GM23338 (cell line): ENCODE measurements at places on chromosomes 13 and 19. TPM values are rescaled to one million over a fixed set of nuclear protein-coding genes. Genes with fewer than 3 reads are reported as not detected.

DNA sequence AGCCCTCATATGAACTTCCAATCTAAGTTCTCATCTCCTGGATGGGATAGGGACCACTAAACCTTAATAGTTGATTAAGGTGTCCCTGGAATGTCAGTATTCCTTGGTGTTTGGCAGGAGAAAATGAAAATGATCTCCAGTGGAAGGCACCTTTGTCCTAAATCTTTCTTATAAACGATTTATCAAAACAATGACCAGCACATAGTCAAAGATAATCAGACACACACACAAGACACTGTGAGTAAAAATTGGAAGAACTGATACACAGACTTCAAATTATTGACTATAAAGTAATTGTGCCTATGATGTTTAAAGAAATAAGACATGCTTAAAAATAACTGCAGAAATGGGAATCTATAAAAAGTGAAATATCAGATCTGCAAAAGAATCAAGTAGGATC lies 13.7 kb downstream of the CEBPA start:
- H3K27ac ChIP-seq: no peak overlapping the region
- no peaks in the 10 kb centered on the region for H3K27me3 ChIP-seq
- H3K4me3 ChIP-seq: no peak overlapping the region
- DNase-seq: no peak
- H3K4me1 ChIP-seq: peaks cover 9% of the 10 kb centered on the region; the same call in 1 of the 2 replicates

Gene ALOX5AP
- total RNA-seq: not detected in 2 replicates

Gene CALR3
- 0.66 TPM in 1 of 2 replicates, not detected in the other for total RNA-seq

GRCh38 chr13:96338030-96338429 lies 248.1 kb downstream of the HS6ST3 start:
- no peaks in the 10 kb centered on the region for H3K36me3 ChIP-seq
- H3K27ac ChIP-seq: no peak overlapping the region

DNA sequence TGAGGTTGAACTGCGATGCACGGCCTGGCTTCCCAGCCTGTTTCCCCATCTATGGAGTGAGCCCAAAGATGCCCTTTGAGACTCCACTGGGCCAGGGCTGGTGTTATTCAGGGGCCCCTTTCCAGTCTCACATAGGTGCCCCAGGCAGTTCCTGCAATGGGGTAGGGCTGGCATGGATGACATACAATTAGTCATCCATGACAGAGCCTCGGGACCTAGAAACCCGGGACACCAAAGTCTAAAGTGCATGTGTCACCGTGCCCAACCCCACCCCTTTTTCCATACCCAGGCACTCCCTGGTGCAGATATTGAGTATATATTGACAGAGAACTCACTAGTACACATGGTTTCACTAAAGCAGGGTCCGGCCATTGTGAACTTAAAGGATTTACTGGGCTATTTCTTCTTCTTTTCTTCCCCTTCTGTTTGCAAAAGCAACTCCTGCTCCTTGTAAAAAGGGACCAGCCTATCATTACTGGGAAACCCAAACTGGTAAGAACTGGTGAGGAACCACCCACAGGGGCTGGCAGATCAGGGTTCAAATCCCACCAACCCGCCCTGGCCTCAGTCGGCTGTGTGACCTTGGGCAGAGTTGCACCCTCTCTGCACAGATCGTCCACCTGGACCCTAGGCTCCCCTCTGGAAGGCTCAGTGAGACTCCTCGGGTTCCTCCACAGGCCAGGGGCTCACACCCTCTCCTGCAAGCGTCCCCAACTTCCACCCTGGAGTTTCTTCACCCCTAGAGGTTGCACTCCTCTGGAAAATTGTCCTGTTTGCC lies 2.7 kb downstream of the B3GNT3 start:
- H3K36me3 ChIP-seq: no peaks in the 10 kb centered on the region
- DNase-seq: no peak
- H3K4me3 ChIP-seq: no peak overlapping the region
- peaks cover 17% of the 10 kb centered on the region for H3K27me3 ChIP-seq

DNA sequence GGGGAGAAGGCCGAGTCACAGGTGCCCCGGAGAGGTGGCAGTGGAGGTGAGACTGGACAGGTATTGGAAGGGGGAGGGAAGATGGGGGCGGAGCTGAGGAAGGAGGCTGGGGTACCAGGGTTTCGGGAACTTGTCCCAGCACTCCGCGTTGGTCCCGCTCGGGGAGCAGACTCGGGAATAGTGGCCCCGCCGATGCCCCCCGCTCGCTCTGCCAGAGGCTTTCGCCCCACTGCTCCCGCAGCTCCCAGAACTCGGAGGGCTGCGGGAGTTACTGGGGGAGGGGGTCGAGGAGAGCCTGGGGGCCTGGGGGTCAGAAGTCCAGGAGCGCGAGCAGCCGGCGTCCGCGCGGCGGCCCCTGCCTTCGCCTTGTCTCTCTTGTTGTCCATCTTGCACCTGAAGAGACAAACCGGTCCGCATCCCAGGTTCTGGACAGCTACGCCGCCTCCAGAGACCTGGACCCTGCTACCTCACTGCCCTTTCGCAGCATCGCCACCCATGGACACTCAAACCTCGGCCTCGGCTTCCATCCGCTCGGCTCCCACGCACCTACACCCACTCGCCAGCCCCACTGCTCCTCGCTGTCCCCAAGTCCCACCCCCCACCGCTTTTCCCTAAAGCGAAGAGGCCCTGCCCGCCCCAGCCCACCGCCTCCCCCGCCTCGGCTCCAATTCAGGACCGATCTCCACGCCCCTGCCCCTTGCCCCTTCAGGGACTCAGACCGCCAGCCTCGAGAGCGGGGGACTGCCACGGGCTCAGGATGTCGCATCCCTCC lies 700 bp downstream of the PRR36 start:
- H3K36me3 ChIP-seq: no peaks in the 10 kb centered on the region
- DNase-seq: peak; percentile 48
- H3K4me1 ChIP-seq: peaks cover 13% of the 10 kb centered on the region; the same call in 1 of the 2 replicates
- peak overlapping the region; percentile 81 for H3K4me3 ChIP-seq

Gene WDR88
- not detected in 2 replicates for total RNA-seq

GRCh38 chr13:45439781-45440462 lies 21.7 kb upstream of the SLC25A30 start:
- no peak for DNase-seq
- H3K4me1 ChIP-seq: peaks cover 6% of the 10 kb centered on the region; the same call in 1 of the 2 replicates
- H3K27ac ChIP-seq: no peak overlapping the region
- no peaks in the 10 kb centered on the region for H3K27me3 ChIP-seq

Gene CLC
- total RNA-seq: not detected in 2 replicates

DNA sequence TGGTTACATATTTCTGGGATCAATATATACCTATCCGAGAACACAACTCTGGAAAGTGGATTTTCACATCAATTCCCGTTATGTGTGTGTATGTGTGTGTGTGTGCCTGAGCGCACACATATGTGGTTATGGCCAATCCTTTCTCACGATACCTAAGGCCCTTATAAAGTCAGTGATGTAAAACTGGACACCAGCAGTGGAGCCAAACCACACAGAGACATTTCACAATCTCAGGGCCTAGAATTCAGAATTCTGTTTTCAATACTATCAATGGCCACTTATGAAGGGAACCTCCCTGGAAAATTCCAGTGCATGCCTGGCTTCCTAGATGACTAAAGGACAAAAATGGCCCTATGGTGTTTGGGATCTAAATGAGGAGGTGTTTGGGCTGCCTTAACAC lies 187.3 kb upstream of the UBL3 start:
- H3K4me3 ChIP-seq: no peak overlapping the region
- no peaks in the 10 kb centered on the region for H3K36me3 ChIP-seq
- no peak for DNase-seq

DNA sequence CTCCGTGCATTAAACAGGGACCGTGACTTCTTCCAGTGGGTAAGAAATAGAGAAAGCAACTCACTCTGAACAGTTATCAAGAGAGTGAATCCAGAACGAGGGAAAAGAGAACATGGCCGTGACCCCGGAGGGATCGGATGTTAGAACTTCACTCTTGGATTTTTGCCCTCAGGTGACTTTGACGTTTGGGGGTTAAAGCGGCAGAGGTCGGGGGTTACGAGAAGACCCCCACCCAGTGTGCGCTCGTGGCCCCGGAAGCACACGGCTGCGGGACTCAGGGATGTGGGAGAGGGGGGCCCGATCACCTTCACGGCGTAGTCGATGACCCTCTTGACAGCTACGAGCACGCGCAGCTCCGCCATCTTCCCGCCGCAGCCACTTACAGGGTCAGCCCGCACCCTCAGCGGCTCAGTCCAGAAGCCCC lies at the start of gene ETFB:
TSS of gene ETFB (minus strand) at position 424 of the 424 bp plus-strand sequence. CDS start at position 362, 62 bp downstream.
- no peaks in the 10 kb centered on the region for H3K36me3 ChIP-seq
- no peaks in the 10 kb centered on the region for H3K27me3 ChIP-seq
- no peak for DNase-seq
- peak within 1 kb of the TSS; percentile 98 for H3K4me3 ChIP-seq
- H3K27ac ChIP-seq: peak within 1 kb of the TSS; percentile 81; the same call in 1 of the 2 replicates
- H3K4me1 ChIP-seq: peaks cover 15% of the 10 kb centered on the region; the same call in 1 of the 2 replicates

DNA sequence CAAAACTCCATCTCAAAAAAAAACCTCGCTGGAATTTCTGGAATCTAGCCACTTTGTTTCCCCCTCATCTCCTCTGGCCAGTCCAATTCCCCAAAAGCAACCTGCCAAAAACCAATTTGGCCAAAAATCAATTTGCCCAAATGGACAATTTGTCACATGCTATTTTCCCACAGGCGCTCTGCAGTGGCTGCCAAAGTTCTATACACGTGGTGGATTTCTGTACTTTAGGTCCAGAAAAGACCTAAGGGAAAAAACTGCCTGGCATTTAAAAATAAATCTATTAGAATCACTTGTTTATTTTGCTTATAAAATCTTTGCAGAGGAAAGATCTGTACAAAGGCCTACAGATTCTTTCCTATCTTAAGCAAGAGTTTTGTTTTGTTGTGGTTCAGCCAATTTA lies 79.4 kb downstream of the MAP4K1 start:
- no peak for DNase-seq
- H3K27me3 ChIP-seq: no peaks in the 10 kb centered on the region
- peaks cover 16% of the 10 kb centered on the region for H3K36me3 ChIP-seq

GRCh38 chr13:83980331-83980730 lies 98.1 kb upstream of the SLITRK1 start:
- H3K27ac ChIP-seq: peak overlapping the region; percentile 57; the same call in 1 of the 2 replicates
- peaks cover 36% of the 10 kb centered on the region for H3K4me1 ChIP-seq
- no peak overlapping the region for H3K4me3 ChIP-seq
- H3K27me3 ChIP-seq: no peaks in the 10 kb centered on the region

- no peaks in the 10 kb centered on the region for H3K4me1 ChIP-seq
- no peaks in the 10 kb centered on the region for H3K27me3 ChIP-seq
- H3K4me3 ChIP-seq: no peak overlapping the region
- DNase-seq: no peak
Measured at GRCh38 chr19:44278181-44278690, 18.6 kb downstream of the ZNF233 start.

Gene ZNF581
- 67.2 and 87.6 TPM in 2 replicates for total RNA-seq

Gene MUC16
- 0.16 and 0.42 TPM in 2 replicates for total RNA-seq

GRCh38 chr13:109870274-109870673 lies 83.9 kb upstream of the IRS2 start:
- no peaks in the 10 kb centered on the region for H3K4me1 ChIP-seq
- no peak overlapping the region for H3K27ac ChIP-seq
- H3K27me3 ChIP-seq: no peaks in the 10 kb centered on the region

GRCh38 chr13:58906329-58907007 lies 1257.3 kb downstream of the DIAPH3 start:
- H3K4me3 ChIP-seq: no peak overlapping the region
- no peaks in the 10 kb centered on the region for H3K27me3 ChIP-seq
- no peak overlapping the region for H3K27ac ChIP-seq

- no peaks in the 10 kb centered on the region for H3K36me3 ChIP-seq
- H3K4me3 ChIP-seq: no peak overlapping the region
- no peak overlapping the region for H3K27ac ChIP-seq
- H3K27me3 ChIP-seq: no peaks in the 10 kb centered on the region
Measured at GRCh38 chr13:20340759-20341171, 108.6 kb upstream of the GJB6 start.

Gene GPR4
- 0.14 and 0.35 TPM in 2 replicates for total RNA-seq

- H3K4me3 ChIP-seq: no peak overlapping the region
- no peaks in the 10 kb centered on the region for H3K27me3 ChIP-seq
- H3K27ac ChIP-seq: no peak overlapping the region
- DNase-seq: no peak
Measured at GRCh38 chr13:100650326-100650725, 24.3 kb downstream of the TMTC4 start.

DNA sequence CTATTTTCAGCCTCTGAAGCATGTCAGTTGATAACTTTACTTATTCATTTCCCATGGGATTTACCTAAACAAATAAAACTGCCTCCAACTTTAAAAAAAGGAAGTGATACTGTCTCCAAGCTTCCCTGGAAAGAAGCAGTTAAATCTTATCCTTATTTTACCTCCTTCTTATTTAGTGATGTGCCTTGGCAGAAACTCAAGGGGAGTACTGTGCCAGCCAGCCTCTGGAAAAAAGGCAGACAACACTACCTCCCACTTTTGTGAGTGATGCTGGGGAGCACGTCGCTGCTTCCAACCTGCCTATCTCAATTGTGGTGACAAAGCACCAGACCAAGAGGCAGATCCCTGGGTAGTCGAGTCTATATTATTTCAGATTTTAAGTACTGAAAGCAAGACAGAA lies 765.6 kb downstream of the DIAPH3 start:
- H3K4me3 ChIP-seq: no peak overlapping the region
- no peaks in the 10 kb centered on the region for H3K27me3 ChIP-seq
- no peak overlapping the region for H3K27ac ChIP-seq
- H3K4me1 ChIP-seq: no peaks in the 10 kb centered on the region

Gene GJA3
- total RNA-seq: 0.17 and 1.2 TPM in 2 replicates

DNA sequence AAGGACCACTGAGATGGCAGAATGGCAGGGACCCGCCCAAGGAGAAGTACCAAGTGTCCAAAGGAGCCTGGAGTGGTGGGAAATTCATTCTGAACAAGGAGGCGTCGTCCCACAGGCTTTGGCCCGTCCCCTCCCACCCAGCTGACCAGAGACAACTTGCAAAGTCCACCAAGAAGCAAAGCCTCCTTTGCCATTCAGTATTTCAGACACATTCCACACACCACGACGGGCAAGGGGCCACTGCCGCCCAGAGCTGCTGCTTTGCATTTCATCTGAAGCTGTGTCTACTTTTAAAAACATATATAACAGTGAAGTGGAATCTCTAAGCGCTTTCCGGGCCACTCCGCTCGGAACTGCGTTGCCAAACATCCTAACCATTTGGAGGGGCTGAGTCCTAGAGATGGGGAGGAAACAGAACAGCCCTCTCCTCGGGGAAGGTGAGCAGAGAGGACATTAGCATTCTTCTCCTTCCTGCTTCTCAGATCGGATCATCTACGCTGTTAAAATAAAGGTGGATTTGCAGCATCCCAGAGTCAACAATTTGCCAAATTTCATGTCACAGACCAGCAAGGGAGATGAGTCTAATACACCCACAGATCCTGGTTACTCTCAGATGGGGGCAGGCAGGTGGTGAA lies 89.0 kb upstream of the ZNF507 start:
- H3K27ac ChIP-seq: no peak overlapping the region
- no peaks in the 10 kb centered on the region for H3K4me1 ChIP-seq
- no peak for DNase-seq
- no peaks in the 10 kb centered on the region for H3K27me3 ChIP-seq

DNA sequence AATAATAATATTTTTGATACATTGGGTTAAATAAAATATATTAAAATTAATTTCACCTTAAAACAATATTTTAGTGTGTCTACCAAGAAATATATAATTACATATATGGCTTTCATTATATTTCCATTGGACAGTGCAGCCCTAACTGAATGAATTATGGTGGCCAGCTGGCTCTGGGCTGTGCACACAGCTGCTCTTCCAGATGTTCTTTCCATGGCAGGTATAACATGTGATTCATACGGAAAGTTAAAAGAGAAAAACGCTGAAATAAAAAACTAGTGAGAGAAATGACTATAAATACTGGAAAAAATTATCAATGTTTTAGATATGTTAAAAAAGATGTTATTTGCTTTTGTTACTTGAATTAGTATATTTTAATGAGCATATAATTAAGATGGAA lies 216.3 kb downstream of the RGCC start:
- no peaks in the 10 kb centered on the region for H3K27me3 ChIP-seq
- H3K27ac ChIP-seq: no peak overlapping the region
- H3K36me3 ChIP-seq: no peaks in the 10 kb centered on the region

- no peaks in the 10 kb centered on the region for H3K36me3 ChIP-seq
- H3K4me1 ChIP-seq: peaks cover 10% of the 10 kb centered on the region; the same call in 1 of the 2 replicates
- no peak overlapping the region for H3K4me3 ChIP-seq
- DNase-seq: no peak
- H3K27me3 ChIP-seq: no peaks in the 10 kb centered on the region
Measured at GRCh38 chr13:40399756-40400155, 266.7 kb downstream of the FOXO1 start.
